ENCODE measurements at places on chromosomes 6 and 20.

DNA sequence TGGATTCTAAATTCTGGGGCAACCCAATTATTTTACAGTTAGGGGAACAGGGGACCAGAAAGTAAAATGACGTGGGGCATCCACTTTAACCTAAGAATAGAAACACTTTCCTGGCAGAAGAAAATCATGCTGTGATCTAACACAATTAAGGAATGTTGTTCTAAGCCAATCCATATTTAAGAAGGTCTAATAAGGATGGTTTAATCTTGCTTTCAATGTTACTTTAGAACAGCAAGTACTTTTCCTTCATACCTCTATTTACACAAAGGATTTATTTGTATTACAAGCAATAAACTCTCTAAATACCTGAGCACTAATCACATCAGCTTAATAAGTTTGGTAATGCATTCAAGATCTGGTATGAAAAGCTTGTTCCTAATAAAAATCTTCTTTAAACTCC lies 32.4 kb downstream of the SLC2A12 start:
- DNase-seq, result no peak

DNA sequence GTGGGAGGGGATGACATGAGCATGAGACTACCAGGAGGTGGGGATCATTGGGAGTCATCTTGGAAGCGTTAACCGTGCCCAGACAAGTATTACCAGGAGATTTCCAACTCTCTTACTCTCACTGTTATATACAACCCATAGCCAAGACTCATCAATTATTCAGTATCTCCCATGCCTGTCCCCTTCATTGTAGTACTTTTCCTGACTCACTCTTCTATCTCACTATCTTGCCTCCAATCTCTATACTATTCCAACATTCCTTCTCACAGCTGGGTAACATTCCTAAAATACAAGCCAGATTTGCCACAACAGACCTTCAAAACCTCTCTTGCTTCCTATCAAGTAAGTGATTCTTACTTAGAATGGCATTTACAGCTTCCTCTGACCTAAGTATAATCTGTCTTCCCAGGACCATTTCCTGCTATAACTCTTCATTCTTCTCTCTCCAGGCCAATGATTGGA lies 226.3 kb upstream of the SMLR1 start:
- no peak for DNase-seq

DNA sequence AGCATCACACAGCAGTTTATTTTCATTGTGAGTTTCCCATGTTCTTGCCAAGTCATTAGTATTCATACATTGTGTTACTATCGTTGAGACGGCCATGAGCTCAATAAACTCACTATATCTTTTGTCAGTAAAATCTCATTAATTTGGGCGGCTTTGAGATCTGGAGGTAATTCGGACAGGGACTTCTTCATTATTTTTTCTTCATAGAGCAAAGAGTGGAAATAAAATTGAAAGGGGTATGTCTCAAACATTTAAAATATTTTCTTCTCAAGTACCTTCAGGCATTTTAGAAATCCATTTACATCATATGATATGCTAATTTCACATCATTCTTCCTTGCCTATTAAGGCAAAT lies 14.6 kb downstream of the NOX3 start:
- DNase-seq, result no peak

DNA sequence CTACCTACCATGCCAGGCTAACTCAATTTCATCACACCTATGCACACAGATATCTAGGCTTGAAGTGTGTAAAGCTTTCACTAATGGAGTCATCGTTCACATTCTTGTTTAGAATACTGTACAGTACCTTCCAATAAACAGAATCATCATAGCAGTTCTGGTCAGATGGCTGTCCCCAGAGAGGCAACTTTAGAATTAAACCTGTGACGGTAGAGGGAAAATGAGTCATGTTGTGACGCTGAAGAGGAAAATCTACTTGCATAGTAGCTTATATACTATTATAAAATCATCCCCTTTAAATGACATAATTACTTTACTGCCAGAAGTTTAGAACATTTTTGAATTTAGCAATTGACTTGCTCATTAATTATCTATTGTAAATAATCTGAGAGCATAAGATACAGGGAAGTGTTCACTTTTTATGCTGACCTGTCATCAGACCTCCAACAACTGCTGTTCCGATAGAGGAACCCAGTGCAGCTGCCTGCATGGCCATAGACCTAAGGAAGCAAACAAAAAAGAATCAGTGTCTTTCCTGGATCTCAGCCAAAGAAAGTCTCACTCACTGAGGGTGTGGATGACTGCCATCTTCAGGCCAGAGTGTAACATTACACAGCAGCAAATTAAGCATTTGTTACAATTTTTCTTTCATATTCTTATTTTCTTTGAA lies 29.8 kb downstream of the RHAG start:
- peak; percentile 9 for DNase-seq

- DNase-seq, result no peak
These were observed 61.7 kb downstream of the PYGB start for GRCh38 chr20:25309395-25310267.

- DNase-seq, result no peak
These were observed 756.4 kb upstream of the MMS22L start for GRCh38 chr6:98039443-98039842.

DNA sequence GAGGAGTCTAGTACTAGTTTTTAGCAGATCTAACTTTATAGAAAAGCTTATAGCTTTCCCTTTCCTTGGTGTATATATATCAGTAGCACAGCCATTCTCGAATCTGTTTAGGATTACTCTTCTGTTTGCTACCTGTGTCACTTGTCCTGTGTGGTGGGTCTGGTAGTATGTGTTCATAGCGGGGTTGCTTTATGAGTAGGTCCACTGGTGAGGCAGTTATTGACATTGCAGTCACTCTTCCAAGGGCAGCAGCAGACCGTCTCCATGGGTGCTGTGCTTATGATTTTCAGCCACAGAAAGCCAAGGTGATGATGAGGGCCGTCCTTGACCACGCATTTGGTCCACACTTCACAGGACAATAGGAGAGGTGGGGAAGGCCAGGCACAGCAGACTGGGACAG lies 171.5 kb downstream of the CDKAL1 start:
- DNase-seq, result no peak

DNA sequence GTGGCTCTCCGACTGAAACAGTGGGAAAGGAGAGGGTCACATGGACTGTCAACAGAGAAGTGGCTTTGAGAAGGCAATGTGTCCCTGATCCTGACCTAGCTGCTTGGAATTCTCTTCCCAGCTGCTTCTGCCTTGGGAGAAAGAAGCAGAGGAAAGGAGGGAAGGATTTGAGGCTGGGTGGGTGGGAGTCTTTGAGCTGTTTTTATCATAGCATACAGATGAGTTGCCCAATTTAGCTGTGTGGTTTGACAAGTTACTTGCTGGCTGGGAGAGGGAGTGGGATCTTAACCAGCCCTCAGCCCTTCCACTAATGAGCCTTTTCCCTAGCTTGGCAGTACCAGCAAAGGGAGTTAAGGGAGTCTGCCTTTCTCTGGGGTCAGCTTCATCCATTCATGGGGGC lies 51.1 kb upstream of the MYL9 start:
- DNase-seq, result no peak

DNA sequence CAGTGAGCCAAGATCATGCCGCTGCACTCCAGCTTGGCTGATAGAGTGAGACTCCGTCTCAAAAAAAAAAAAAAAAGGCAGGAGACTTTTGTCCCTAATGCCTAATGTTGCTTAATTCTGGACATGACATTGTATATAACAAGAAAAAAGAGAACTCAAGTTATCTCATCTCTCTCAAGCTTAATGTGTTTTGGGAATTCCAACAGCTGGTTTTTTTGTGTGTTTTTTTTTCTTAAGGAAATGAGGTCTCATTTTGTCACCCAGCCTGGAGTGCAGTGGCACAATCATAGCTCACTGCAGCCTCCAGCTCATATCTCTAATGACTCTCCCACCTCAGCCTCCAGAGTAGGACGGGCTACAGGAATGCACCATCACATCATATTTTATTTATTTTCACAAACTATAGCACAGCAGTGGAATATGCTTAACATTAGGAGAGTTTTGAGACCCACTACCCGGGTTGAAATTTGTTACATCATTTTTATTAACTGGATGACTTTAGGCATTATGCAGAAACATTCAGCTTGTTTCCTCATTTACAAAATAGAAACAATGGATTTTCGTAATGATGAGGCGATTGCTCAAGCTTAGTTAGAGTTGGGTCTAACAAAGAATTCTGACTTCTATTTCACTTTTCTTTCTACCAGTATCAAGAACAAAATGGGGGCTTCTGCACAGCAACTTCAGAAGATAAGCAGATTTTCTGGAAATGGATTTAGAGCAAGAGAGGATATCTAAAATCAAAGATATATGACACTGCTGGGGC lies 104.1 kb upstream of the BTN3A2 start:
- no peak for DNase-seq

- DNase-seq, result no peak
These were observed 68.2 kb downstream of the IRAK1BP1 start for GRCh38 chr6:78935553-78935952.

DNA sequence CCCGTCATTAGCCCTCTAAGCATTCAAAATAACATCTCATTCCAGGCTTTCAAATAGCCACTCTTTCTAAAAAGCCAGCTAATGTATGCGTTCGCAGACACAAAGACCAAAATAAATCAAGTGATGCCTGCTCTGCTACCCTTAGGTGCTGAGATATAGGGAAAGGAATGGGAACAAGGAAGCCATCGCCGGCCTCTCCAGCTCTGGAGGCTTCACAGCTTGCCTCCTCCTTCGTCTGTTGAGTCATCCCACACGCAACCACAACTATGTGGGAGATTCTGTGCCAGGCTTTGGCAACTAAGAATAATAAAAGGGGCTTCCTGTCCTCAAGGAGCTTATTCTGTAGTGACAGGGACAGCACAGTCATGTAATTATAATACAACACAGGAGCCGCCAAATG lies 27.3 kb upstream of the SLC22A23 start:
- DNase-seq, result no peak

DNA sequence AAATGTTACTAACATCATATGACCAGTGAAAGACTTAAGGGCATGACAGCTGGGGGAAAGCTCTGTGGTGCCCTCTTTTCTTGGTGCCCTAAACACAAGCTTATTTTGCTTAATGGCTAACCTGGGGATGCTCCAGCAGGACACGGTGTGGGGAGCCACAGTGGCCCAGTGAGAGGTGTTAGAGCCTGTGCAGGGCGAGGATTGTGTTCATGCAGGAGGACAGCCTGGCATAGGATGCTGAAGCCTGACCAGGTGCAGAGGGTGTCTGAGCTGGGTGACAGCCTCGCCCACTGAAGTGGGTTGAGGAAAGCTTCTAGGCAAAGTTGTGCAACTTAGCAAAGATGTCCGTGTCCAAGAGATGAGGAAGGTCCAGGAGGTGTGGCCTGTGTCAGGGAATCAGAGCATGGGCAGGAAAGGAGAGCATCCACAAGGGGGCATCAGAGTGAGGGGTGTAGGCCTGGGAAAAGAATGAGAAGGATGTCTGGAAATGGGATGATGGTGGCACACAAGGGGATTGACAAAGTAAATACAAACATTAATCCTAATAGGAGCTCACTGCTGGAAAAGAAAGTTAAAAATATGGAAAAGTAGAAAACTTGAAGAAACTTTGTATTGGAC lies 33.9 kb downstream of the SLC17A4 start:
- no peak for DNase-seq

All from activated CD4-positive, alpha-beta T cell treated with anti-CD3 and anti-CD28 coated beads, Interleukin-2, amount 50 U/mL, for 24 hours (primary cell).